ENCODE measurements at places on chromosomes 12 and 14.

GRCh38 chr14:95462491-95462890 lies 54.0 kb downstream of the SYNE3 start:
- no peak for DNase-seq

- DNase-seq: no peak
These were observed 11.3 kb upstream of the KCNH3 start for GRCh38 chr12:49527361-49528130.

GRCh38 chr12:6113691-6114475 lies 10.6 kb downstream of the VWF start:
- no peak for DNase-seq

- no peak for DNase-seq
These were observed 8.5 kb upstream of the BICD1 start for GRCh38 chr12:32098112-32098511.

- DNase-seq: no peak
These were observed 637.7 kb upstream of the TMEM132C start for GRCh38 chr12:127629066-127629820.

DNA sequence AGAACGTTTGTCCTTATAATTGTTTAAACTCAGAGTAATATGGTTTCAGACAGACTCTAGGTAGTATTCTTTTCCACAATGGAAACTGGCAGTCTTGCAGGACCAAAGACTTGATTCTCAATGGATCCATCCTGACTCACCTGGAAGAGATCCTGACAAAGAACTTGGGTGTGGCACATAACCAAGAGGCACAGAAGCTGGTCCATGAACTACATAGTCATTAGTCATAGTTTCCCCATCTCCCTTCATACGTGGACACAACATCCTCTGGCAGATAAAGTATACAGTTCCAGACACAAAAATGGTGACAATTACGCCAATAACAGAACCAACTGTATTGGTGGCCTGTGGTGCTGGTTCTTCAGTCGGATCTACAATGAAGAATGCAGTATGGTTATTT lies 55.8 kb downstream of the BCL2L14 start:
- DNase-seq: no peak

DNA sequence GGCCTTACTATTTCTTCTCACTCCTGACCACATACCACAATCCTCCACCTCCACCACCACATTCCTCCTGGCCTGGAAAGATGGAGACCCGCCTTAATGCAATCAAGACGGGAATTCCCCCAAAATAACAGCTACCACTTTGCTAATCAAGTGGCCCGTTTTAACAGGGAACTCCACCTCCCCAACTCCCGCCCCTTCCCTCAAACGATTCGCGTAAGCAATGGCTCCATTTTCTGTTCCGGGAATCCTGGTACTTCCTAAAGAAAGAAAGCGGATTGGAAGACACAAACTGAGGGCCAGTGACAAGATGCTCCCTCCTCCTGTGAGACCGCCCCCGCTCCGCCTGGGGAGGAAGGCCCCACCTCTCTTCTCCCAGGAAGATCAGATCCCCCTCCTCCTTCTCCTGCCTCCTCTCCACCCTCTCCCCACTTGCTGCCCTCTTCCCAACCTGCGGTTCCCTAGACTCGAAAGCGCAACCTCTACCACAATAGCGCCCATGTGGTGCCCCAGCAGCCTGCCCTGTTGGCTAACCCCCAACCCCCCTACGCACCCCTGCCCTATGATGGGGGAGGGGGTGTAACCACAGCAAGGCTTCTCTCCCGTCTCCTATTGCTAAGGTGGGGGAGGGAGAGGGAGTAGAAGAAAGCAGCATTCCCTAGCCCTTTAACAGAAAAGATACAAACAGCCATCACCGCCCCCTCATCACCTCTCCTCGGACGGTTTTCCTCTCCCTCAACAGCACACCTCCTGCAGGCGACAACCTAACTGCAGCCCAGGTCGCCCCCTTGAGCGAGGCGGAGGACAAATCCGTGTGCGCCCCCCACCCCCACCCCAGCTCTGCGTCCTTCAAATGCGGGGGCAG lies 777 bp downstream of the ARF3 start:
- peak; percentile 84 for DNase-seq

Measured in retinal pigment epithelial cell (primary cell).